Breast epithelium (tissue), 4 donors: ENCODE measurements at places on chromosomes 3 and 15. TPM values are rescaled to one million over a fixed set of nuclear protein-coding genes. Genes with fewer than 3 reads are reported as not detected.

DNA sequence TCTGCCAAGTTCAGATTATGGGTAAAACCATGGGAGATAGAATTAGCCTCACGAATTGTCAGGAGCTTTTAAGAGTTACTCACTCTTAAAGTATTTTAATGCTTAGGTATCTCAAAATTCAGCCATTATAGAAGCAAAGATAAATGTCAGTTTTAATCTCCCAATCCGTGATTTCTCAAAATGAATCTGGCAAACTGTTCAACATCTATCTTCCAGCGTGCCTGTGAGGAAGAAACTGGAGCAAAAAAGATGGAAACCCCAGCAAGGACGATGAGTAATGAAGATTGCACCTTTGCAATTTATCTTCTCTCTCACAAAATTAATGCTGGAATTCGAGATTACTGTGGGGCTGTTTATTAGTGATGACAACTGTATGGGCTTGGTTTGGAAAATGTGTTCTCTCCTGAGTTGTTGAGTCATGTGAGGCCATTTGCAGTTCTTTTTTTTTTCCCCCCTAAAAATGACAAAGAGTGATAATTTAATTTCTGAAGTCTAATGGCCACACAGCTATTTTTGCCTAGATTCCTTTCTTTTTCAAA, 70.5 kb downstream of the PYDC2 start:
- no peaks in the 10 kb centered on the region for H3K4me1 ChIP-seq
- no peak overlapping the region for H3K4me3 ChIP-seq
- no peak overlapping the region for H3K27ac ChIP-seq

ACTRT3 gene
- 4.6 TPM for total RNA-seq

GRCh38 chr3:18389108-18389733, 35.9 kb downstream of the SATB1 start:
- H3K27ac ChIP-seq = no peak overlapping the region
- H3K27me3 ChIP-seq = no peaks in the 10 kb centered on the region
- no peak for DNase-seq
- H3K36me3 ChIP-seq = no peaks in the 10 kb centered on the region
- no peak overlapping the region for H3K4me3 ChIP-seq

ZNF639 gene
- 41.4 TPM for total RNA-seq

- no peak overlapping the region for H3K27ac ChIP-seq
- H3K4me1 ChIP-seq = no peaks in the 10 kb centered on the region
- no peaks in the 10 kb centered on the region for H3K27me3 ChIP-seq
Measured at GRCh38 chr3:133644768-133645167, 17.0 kb downstream of the TOPBP1 start.

TTLL3 gene
- total RNA-seq = 63.1 TPM

RARRES1 gene
- 403 TPM for total RNA-seq
